ENCODE measurements at places on chromosomes 2 and 18. TPM values are rescaled to one million over a fixed set of nuclear protein-coding genes. Genes with fewer than 3 reads are reported as not detected.

Gene SPP2
- not detected for total RNA-seq

Gene CLEC4F
- total RNA-seq = not detected

Gene ZC3H6
- 0.69 TPM for total RNA-seq

Gene ABCG5
- not detected for total RNA-seq

Gene ZCCHC2
- 7.5 TPM for total RNA-seq

Gene L3MBTL4
- not detected for total RNA-seq

Gene HADHA
- total RNA-seq = 115 TPM

Gene B3GNT7
- 2.3 TPM for total RNA-seq

Gene GMPPA
- 38.3 TPM for total RNA-seq

Gene MRO
- 0.16 TPM for total RNA-seq
